ENCODE measurements at places on chromosomes 16 and 17.

- DNase-seq, result no peak
These were observed 52.6 kb downstream of the PIGL start for GRCh38 chr17:16269658-16270057.

DNA sequence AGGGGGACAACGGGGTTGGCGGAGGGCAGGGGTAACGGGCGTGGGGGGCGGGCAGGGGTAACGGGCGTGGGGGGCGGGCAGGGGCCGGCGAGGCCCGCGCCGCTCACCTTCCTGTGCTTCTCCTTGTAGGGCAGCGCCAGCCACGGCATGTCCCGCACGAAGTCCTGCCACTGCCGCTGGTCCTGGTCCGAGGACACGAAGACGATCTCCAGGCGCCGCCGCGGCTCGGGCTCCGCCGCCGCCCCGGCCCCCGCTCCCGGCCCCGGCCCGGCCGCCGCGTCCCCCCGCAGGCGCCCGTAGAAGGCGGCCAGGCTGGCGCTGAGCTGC is 401 bp downstream of the NXN start:
- no peak for DNase-seq

- DNase-seq, result no peak
These were observed 53.6 kb downstream of the XPO6 start for GRCh38 chr16:28158136-28158535.

DNA sequence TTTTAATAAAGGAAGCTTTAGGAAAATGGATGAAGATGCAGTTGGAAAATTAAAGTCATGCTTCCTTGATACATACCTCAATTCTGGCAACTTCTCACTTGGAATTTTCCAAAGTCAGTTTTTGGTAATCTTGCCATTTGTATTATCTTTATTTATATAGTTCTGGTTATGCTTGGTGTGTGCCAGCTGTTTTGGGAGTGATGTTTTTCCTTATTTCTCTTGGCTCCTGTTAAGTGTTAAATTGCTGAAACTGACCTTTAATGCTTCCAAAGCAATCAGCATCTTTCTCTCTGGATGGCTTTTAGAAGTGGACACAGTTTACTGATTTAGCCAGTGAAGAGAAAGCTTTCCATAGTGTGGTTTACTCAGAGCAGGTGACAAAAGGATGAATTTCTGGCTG is 70.1 kb upstream of the HAS3 start:
- no peak for DNase-seq

- no peak for DNase-seq
These were observed 19.0 kb downstream of the GPR179 start for GRCh38 chr17:38324772-38325171.

Data from mesendoderm (in vitro differentiated cells).